ENCODE measurements at places on chromosomes 3 and 15.

GRCh38 chr3:159077860-159078259 lies 276.0 kb downstream of the MFSD1 start:
- DNase-seq: no peak

- DNase-seq: no peak
These were observed 57.2 kb upstream of the FBN1 start for GRCh38 chr15:48702569-48703236.

- peak; percentile 76 for DNase-seq
These were observed 817 bp downstream of the CLK3 start for GRCh38 chr15:74616366-74616939.

- DNase-seq: no peak
These were observed 2.3 kb downstream of the OCA2 start for GRCh38 chr15:28096670-28097431.

DNA sequence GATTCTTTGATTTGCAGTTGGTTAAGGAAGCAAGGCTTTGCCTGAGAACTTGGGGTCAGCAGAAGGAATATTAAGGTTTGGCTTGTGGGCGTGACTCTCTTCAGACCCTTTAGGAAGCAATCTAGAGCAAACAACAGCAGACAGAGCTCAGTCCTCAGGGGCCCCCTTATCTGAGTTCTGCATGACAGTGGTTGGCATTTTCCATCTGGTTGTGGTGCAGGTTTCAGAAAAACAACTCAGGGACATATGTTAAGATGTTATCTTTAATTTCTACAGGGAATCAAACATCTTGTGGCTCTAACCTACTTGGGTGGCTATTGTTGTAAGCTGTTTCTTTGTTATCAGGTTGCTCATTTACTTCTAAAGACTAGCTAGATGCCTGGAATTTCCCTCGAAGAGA lies 141.4 kb downstream of the VPS8 start:
- DNase-seq: no peak

- no peak for DNase-seq
These were observed 353.9 kb downstream of the NSUN3 start for GRCh38 chr3:94416768-94417167.

DNA sequence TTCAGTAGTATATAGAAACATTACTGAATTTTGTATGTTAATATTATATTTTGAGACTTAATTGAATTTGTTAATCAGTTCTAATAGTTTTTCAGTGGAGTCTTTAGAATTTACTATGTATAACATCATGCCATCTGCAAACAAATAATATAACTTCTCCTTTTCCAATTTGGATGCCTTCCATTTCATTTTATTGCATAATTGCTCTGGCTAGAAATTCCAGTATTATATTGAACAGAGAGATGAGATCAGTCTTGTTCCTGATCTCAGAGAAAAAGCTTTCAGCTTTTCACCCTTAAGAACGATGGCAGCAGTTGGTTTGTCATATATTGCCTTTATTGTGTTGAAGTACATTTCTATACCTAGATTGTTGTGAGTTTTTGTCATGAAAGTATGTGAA lies 40.4 kb downstream of the OR4F15 start:
- no peak for DNase-seq

DNA sequence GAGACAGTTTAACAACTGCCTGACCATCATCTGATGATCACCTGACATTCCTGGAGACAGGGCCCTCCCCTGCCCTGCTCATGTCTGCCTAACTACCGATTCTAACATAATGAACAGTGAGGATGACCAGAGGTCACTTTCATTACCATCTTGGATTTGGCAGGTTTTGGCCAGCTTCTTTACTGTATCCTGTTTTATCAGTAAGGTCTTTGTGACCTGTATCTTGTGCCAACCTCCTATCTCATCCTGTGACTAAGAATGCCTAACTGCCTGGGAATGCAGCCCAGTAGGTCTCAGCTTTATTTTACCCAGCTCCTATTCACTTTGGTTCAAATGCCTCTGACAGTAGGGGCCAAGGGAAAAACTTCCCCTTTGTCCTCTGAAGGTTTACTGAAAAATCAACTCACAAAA lies 40.2 kb downstream of the METTL6 start:
- no peak for DNase-seq

GRCh38 chr3:87997298-87997697 lies 61.5 kb downstream of the CGGBP1 start:
- DNase-seq: no peak

GRCh38 chr15:52039925-52040781 lies 21.1 kb downstream of the MAPK6 start:
- DNase-seq: no peak

DNA sequence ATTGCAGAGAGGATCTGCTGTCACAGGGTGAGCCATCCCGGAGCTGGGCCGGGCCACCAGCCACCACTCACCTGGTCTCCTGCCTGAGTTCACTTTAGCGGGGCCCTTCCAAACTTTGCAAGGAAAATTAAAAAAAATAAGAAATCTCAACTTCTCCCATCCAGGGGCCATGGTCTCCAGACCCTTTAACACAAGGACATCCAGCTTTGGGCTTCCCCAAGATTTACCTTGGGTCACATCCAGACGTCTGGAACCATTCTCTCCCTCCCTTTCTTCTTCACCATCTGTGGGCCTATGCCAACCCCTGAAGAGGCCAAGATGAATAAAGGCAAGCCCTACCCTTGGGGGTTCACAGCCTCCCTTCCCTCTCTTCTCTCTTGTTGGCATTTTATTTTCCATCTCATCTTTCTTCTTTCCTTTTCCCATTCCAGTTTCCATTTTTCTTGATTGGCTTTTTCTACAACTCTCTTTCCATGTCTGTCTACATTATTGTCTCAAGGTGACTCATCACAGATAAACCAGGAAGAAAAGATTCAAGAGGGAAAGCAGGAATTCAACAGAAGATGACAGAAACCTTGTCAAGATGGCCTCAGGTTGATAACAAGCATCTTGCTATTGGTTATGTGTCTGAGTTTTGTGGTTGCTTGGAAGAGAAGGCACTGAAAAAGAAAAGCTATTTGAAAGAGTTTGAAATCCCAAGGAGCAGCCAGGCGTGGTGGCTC lies 49.5 kb downstream of the ITGA11 start:
- no peak for DNase-seq

DNA sequence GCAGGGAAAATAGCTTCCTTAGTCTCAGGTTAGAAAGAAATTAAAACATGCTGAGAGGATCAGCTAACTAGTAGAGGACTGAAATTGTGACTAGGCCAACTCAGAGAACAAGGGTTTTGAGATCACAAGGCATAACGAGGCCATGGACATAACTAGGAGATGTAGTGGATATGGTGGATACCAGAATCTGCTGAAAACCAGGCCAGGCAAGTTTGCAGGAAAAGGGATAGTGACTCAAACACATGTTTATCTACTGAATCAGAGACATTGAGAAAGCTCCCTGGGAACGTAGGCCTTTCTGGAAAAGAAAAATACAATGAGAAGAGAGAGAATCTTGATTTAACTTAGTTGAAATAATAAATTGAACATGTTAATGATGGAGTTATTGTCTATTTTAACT lies 326.5 kb upstream of the GBE1 start:
- DNase-seq: no peak

DNA sequence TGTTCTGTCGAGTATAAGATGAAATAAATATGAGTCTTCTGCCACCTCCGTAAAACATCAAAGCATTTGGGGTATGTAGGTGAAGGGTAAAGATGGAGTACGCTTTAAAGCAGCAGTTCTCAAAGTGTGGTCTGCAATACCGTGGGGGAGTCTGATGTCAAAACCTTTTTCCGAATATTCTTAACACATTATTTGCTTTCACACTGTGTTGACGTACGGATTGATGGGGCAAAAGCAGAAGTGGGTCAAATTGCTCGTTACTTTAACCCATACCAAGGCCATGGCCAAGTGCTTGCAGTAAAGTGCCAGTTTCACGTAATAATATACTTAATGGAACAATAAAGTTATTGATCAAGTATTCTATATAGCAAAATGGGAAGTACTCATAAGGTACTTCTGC lies 36.3 kb downstream of the PAK2 start:
- no peak for DNase-seq

DNA sequence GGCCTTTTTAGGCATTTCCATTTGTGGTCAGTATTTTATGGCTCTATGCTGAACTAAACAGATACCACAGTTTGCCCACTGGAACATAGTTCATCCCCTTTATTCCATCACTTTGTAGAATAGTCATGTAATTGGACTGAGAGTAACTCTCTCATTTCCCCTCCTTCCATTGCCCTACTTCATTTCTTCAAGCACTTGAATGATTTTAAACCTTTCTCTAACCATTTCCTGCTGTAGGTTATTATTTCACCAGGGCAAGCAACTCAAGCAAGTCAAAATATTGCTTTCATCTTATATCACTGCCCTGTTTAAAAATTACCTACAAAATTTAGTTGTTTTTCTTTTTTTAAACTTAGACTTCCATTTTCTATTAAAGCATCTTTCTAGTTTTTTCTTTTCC lies 177.0 kb downstream of the RAP2B start:
- DNase-seq: no peak

- no peak for DNase-seq
These were observed 28.3 kb downstream of the CCDC32 start for GRCh38 chr15:40536501-40536900.

- no peak for DNase-seq
These were observed 47.5 kb downstream of the UBP1 start for GRCh38 chr3:33392703-33393125.

DNA sequence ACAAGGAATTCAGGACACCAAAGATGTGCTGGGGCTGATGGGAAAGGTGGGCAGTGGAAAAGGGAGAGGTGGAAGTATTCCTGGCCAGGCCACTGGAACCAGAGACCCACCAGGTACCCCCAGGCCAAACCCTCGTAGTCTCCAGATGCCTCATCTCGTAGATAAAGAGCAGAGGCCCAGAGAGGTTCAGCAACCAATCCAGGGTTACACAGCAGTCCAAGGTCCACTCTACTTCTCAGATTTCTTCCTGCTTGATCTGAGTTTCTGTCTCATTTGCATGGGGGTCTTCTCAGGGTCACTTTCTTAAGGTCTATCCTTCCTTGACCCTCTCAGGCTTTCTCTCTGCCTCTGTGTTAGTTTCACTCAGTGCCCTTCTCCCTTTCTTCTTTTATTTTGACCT lies 5.1 kb downstream of the TTC21A start:
- DNase-seq: no peak

DNA sequence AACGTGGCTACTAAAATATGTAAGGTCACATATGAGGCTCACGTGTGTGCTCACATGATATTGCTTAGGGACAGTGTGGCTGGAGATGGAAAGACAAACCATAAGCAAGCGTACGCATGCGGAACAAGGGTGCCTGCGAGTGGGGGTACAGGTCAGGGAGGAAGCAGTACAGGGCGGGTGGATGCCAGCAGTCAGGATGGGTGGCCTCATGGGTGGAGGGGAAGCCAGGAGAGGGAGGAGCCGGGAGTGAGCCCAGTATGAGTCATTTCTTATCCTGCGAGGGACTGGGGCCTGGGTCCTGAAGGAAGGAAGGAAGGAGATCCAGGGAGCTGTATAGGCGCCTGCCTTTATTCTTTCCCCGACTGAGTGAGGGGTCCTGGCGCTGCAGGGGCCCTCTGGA lies 42.0 kb upstream of the CGNL1 start:
- no peak for DNase-seq

DNA sequence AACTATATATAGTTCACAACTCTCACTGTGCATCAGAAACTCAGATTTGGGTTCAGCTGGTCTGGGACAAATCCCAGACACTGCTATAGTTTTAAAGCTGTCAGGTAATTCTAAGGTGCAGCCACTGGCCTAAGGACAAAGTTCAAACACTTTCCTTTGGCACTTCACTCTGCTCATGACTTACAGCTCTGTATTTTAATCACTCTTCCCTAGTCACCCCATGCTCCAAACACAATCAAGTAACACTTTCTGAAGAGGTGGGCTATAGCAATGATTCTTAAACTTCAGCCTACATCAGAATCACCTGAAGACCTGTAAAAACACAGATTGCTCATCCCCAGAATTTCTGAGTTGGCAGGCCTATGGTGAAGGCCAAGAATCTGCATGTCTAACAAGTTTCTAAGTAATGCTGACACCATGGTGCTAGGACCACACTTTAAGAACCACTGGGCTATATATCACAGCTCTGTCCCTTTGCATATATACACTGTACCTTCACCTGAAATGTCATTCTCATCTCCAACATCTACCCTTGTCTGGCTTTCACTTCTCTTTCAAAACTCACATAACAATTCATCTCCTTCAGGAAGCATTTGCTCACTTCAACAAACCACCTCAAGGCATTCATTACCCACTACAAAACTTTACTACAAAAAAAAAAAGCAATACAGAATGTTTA lies 21.4 kb downstream of the STAG1 start:
- DNase-seq: no peak

DNA sequence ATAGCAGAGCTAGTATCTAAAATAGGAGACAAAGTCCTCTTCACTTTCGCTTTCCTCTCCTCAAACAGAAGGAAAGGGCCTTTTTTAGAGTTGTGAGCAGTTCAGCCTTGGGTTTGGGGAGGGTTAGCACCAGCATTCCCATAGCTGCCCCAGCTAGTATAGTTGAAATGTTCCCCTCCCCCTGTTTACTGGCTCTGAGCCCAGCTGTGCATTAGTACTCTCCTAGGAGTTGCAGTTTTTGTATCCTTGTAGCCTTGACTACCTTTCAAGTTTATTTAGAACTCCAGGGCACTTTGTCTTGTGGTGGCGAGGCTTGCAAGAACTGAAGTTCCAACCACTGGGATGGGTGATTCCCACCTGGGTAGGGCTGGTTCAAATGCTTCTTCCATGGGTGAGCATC lies 245.1 kb upstream of the NAALADL2 start:
- DNase-seq: no peak

- DNase-seq: no peak
These were observed 393.5 kb upstream of the ARRDC4 start for GRCh38 chr15:97566961-97567360.

DNA sequence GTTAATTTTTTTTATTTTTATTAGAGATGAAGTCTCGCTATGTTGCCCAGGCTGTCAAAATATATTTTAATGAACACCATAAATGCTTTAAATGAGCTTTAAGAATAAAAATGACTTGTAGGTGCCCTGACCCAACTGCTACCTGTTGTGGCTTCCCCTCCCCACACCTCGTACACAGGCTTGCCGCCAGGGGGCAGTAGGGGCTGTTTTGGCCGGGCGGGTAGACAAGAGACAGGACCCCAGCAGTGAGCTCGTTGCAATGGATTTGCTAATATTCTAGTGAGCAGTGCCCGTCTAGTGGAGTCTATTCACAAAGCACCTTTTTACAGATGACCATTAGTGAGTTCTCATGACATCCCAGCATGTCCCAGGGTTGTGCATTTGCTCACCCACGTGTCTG lies 418.1 kb downstream of the OCA2 start:
- peak; percentile 31 for DNase-seq

GRCh38 chr3:30855400-30856292 lies 38.8 kb downstream of the GADL1 start:
- DNase-seq: no peak

DNA sequence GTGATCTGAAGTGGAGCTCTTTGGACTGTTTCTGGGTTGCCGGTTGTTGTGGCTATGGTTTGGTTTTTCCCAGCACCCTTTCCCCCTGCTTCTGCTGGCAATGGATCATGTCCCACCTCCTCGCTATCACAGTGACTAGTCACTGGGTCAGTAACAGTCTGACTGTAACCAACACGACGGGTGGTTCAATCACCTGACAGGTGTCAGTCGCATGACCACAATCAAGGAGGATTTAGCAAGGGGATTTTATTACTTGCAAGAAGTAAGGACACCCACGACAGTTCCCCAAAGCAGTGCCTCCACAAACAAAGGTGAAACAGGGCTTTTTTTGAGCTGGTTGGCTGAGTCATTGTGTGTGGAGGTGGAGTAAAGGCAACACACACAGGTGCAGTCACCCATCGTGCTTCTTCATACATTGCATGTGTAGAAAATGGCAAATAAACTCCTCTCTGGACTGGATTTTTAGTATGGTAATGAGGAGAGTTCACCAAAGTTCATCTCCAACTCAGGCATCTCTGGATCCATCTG lies 58.8 kb upstream of the FAM3D start:
- DNase-seq: no peak
